ENCODE measurements at places on chromosomes 13 and 19. TPM values are rescaled to one million over a fixed set of nuclear protein-coding genes. Genes with fewer than 3 reads are reported as not detected.

Gene B3GNT3
- not detected for total RNA-seq

Gene BSPH1
- total RNA-seq, result not detected

DNA sequence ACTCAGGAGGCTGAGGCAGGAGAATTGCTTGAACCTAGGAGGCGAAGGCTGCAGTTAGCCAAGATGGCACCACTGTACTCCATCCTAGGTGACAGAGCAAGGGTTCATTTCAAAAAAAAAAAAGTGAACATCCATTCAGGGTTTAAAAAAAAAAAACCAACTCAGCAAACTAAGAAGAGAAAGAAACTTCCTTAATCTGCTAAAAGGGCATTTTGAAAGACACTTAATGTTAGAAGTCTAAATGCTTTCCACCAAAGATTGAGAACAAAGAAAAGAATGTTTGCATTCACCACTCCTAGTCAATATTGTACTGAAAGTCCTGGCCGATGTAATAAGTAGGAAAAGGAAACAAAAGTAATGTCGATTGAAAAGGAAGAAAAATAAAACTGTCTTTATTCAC is 7.1 kb upstream of the PSMC4 start:
- no peak for DNase-seq

DNA sequence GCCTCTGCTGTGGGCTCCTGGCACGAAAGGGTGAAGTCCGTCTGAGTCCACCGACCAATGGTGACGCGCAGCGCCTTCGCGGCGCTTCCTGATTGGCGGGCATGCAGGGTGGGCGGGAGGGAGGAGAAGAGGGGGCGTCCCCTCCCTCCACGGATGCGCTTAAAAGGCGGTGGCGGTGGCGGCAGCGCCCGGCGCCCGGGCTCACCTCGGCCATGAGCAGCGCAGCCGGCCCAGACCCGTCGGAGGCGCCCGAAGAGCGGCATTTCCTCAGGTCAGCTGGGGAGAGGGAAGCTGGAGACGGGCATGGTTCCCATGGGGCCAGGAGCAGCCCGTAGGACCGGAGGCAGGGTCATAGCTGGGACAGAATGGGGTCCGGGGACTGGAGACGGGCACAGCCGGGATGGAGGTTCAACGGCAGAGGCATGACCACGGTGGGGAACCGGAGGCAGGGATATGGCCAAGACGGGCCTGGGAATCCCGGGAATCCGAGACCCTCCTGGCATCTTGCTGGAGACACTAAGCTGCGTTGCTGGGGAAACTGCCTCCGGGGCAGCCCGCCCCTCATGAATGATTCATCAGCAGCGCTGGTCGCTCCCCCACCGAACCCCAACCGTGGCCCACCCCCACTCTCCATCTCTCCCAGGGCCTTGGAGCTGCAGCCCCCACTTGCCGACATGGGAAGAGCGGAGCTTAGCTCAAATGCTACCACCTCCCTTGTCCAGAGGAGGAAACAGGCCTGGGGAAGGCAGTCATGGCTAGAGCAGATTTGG is at the start of gene YJEFN3:
TSS of gene YJEFN3 (plus strand) at position 191 of the 770 bp plus-strand sequence. CDS start at position 213, 22 bp downstream.
- no peak for DNase-seq

Gene CDX2
- total RNA-seq, result not detected

DNA sequence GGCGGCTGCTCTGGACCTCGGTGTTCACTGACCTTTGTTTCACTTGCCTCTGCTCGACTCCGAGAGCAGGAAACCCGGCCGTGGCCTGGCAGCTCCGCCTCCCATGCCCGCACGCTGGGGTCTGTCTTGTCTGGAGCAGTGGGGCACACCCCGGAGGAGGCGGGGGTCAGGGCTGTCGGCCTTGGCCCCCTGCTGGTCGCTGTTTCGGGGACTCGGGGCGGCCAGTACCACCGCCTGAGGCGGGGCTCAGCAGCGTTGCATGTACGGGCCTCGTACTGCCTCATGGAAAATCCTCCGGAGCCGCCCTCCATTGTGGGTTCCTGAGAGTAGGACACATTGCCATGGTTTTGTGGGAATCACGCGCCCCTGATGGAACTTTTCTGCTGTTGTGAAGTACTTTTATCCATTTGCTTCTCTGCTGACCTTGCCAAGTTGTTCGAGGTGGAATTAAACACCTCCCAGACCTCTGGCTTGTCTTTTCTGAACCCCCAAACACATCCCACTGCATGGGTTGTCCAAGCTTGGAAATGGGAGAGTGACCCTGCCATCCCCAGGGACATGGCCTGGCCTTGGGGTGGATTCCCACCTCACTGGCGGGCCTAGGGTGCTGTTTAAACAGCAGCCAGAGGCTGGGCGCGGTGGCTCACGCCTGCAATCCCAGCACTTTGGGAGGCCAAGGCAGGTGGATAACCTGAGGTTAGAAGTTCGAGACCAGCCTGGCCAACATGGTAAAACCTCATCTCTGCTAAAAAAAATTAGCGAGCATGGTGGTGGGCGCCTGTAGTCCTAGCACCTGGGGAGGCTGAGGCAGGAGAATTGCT is 5.5 kb upstream of the NDUFS7 start:
- no peak for DNase-seq

- no peak for DNase-seq
Measured at GRCh38 chr13:48563626-48564025, 30.7 kb upstream of the RCBTB2 start.

DNA sequence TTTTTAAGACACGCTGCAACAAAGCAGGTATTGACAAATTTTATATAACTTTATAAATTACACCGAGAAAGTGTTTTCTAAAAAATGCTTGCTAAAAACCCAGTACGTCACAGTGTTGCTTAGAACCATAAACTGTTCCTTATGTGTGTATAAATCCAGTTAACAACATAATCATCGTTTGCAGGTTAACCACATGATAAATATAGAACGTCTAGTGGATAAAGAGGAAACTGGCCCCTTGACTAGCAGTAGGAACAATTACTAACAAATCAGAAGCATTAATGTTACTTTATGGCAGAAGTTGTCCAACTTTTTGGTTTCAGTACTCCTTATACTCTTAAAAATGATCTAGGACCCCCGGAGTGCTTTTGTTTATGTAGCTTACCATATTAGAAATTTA is 1.2 kb downstream of the BRCA2 start:
- no peak for DNase-seq

DNA sequence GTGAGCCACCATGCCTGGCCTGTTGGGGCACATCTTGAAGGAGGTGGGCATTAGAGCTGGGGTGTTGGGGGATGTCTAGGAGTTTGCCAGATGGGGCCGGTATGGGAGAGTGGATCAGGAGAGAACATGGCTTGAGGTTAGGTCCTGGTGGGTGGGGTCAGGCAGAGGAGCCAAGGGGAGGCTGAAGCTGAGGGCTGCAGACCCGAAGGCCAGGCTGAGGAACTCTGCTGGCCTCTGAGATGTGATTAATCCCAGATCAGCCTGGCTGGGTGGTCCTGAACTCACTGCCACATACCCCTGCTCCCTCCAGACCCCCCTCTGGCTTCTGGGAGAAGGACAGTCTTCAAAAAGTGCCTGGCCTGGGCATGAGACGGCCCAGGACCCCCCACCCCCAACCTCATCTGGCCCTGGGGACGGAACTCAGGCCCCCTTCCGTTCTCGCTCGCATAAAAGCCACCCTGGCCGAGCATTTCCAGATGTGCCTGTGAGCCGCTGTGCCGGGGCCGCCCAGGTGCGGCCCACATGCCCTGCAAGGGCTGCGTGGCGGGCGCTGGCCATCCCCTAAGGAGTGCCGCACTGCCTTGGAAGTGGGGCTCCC is 2.7 kb downstream of the FSTL3 start:
- DNase-seq, result no peak

Gene CRTC1
- 3.0 TPM for total RNA-seq

DNA sequence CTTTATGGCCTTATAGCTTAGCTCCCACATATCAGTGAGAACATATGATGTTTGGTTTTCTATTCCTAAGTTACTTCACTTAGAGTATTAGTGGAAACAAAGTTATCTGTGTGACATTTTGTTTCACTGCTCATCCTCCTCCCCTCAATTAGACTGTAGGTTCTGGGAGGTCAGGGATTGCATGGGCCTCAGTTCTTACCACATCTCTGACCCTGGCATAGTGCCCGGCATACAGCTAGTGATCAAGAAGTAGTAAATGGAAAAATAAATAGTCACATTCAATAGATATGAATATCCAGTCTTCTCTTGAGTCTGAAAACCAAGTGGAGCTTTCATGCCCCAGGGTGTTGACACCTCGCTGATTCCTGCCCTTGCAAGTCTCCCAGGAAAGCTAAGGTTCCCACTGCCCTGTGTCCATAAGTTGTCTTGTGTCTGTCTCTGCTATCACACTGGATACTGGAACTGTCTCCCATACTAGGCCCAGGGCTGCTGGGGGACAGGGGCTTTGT is 249.5 kb upstream of the TSHZ3 start:
- no peak for DNase-seq

- DNase-seq, result no peak
Measured at GRCh38 chr19:53538378-53539109, 599 bp downstream of the ZNF331 start.

DNA sequence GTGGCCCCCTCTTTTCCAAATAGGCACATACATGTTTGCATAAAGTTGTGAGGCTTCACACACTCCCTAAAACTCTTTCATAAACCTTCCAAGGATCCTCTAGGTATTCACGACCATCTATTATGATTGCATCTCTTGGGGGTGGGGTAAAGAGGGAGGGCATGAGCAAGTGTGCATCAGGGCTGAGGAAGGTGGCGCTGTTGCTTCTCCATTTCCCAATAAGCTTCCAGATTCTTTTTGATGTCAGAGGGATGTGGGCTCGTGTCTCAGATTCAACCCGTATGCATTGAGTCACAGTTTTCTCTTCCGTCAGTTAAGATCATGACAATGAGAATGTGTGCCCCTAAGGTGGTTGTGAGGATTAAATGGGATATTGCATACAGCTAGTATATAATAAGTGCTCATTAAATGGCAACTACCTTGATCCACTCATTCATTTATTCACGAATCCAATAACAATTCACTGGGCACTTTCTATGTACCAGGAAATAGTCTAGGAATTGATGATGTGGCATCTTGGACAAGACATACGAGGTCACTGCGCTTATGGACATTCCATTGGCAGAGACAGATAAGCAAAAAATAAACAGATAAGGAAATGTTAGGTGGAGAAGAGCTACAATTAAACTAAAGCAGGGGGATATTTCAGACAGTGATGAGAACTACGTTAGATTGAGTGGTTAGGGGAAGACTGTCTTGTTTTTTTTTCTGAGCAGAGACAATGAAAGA is 10.3 kb downstream of the CYP2B6 start:
- peak; percentile 24 for DNase-seq

DNA sequence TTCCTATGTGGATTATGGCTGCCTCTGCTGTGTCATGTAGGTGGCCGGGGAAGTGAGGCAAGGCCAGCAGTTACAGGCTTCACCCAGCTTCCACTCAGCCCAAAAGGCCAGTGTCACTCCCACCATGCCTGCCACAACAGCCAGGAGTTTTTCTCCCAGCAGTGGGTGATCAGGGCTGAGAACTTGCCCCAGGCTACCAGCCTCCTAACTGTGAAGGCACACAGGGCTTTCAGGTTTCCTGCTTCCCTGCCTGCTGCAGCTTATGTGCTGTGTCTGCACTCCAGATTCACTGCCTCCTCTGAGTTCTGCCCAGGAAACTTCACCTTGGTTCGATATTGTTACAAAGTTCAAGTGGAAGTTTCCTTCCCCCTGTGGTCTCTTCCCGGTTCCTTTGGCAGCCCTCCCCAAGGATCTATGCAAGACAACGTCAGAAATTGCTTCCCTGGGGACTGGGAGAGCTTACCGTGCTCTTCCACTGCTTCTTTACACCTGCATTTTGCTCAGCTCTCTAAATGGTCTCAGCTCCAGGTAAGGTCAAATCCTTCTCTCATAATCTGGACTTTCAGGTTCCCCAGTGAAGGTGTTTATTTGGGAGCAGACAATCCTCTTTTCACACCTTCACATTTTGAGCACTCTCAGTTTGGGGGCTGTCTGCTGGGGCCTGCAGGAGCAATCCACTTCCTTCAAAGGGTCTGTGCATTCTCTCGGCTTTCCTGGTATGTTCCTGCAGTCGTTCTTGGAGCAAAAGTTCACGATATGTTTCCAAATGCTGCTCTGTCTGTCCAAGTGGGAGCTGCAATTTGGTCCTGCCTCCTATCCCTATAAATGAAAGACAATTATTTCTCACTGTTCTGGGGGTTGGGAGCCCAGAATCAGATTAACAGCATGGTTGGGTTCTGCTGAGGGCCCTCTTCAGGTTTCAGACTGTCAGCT is 1730.1 kb upstream of the PRR20A start:
- no peak for DNase-seq

Gene HAUS5
- 19.7 TPM for total RNA-seq

GRCh38 chr19:39679056-39679790 is 23.5 kb downstream of the LGALS16 start:
- no peak for DNase-seq

Gene RNF113B
- total RNA-seq, result not detected

Gene DENND1C
- 0.06 TPM for total RNA-seq

Gene MBNL2
- 19.4 TPM for total RNA-seq

GRCh38 chr13:60431108-60431700 is 34.2 kb downstream of the TDRD3 start:
- peak; percentile 57 for DNase-seq

GRCh38 chr19:47445937-47446402 is 25.7 kb downstream of the SLC8A2 start:
- DNase-seq, result no peak

GRCh38 chr13:109782066-109782822 is 4.1 kb downstream of the IRS2 start:
- DNase-seq, result no peak

- no peak for DNase-seq
Measured at GRCh38 chr13:102698649-102698980, 3.8 kb upstream of the METTL21C start.

Gene CFAP97D2
- not detected for total RNA-seq

Gene EFNB2
- 22.4 TPM for total RNA-seq

DNA sequence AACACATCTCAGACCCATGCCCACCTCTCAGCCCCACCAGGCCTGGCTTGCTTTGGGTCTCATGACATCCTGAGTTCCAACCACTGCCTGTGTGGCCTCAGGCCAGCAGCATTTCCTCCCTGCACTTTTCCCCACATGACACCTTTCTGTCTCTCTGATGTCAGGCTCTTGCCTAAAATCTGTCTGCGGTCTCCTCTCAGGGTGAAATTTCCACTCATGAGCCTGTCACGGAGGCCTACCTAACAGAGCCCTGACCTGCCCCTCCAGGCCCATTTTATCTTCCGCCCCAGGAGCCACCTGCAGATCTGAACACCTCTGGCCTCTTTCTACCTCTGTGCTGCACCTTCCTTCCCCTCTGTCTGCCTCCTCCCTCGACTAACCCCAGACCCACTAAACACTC is 93.5 kb downstream of the ZDHHC20 start:
- DNase-seq, result no peak

- no peak for DNase-seq
Measured at GRCh38 chr19:29804493-29804892, 7.3 kb upstream of the CCNE1 start.

Gene GPC5
- 0.14 TPM for total RNA-seq

All from HT1080 (cell line).